Fibroblast of gingiva (primary cell): ENCODE measurements at places on chromosomes 4 and X.

DNA sequence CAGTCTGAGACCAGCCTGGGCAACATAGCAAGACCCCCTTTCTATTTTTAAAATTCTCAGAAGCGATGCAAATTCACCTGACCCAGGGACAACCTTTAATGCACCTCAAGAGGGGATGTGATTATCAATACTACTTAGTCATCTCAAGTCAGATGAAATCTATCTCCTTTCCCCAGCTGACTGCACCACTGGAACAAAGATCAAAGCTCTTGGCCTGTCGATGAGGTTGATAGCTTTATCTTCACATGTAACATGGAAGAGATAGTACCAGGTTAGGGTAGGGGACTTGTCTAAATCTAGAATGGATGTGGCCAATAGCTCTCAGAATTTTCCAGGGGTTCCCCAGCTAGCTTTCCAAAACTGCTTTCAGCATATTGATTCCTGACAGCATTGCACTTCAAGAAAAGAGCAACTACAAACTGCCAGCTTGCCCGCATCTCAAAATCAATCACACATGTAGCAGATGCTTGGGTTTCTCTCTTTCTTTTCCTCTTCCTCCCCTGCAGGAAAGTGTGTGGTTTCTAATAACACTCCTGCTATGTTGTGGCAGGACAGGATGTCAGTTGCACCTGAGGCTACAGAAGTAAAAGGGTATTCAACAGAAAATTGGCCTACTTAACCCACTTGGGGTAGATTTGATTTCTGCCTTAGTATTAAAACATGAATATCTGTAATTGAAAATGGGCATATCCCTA is 12.2 kb upstream of the TMEM164 start:
- DNase-seq, result no peak

GRCh38 chr4:2226261-2226660 is 15.7 kb downstream of the HAUS3 start:
- DNase-seq, result no peak

- DNase-seq, result peak; percentile 88
Observed at GRCh38 chr4:17619416-17620105, 5.1 kb downstream of the MED28 start.

DNA sequence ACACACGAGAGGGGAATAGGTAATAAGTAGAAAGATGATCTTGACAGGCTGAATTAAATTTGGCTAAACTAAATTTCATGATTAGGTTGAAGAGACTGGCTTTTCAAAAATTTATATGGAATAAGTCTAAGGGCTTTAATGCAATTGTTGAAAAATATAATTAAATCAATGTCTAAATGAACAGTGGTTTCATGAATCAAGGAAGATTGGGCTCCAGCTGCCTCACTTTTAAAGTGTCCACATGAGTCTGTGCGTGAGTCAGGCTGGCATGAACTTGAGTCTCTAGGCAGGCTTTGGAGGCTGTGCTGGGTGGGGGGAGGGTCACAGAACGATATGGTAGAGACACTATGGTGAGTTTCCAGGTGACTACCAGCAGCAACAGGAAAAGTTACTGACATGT is 111.9 kb downstream of the SORBS2 start:
- DNase-seq, result no peak

DNA sequence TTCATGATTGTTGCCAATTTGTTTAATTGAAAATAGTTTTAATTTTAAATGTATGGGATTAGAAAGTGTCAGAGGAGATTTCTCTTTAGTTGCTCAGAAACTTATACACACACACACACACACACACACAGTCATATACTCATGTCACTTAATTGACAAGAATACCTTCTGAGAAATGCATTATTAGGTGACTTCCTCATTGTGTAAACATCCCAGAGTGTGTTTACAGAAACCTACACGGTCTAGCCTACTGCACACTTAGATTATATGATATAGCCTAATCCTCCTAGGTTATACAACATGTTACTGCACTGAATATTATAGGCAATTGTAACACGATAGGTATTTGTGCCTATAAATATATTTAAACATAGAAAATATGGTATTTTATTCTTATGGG is 1327.4 kb downstream of the FSTL5 start:
- DNase-seq, result no peak

DNA sequence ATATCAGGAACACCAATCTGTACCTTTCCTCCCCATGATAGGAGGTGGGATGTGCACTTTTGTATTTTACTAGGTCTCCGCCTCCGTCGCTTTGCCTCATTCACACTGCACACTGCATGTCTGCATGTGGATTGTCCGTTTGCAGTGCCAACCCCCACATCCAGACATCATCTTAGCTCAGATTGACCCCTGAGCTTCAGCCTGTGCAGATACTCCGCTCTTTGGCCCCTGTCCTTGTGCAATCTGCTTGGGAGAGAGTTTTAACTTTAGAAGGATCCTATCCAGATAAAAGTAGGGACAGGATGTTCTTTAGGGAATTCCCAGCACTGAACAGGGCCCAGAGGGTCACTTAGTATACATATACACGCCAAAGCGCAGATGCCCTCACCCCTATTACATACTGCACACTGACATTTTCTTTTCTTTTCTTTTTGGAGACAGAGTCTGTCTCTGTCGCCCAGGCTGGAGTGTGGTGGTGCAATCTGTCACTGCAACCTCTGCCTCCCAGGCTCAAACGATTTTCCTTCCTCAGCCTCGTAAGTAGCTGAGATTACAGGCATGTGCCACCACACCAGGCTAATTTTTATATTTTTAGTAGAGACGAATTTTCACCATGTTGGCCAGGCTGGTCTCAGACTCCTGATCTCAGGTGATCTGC is 43.3 kb upstream of the FBXW7 start:
- DNase-seq, result no peak

- no peak for DNase-seq
Observed at GRCh38 chr4:178026999-178027398, 584.8 kb upstream of the AGA start.

DNA sequence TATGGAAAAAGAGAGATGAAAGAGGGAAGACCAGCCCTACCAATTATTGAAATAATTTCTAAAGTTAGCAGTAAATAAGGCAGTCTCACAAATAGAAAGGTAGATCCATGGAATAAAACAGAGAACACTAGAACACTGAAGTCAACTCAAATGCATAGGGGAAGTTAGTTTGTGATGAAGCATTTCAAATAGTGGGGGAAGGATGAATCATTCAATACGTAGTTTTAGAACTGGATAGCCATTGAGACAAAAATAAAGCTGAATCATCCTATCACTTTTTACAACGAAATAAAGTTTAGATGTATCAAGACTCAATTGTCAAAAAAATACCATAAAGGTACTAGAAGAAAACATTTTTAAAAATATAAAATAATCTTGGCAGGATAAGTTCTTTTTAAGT is 143.2 kb upstream of the DGKK start:
- no peak for DNase-seq

- no peak for DNase-seq
Observed at GRCh38 chr4:128444544-128445302, 157.1 kb upstream of the PGRMC2 start.

DNA sequence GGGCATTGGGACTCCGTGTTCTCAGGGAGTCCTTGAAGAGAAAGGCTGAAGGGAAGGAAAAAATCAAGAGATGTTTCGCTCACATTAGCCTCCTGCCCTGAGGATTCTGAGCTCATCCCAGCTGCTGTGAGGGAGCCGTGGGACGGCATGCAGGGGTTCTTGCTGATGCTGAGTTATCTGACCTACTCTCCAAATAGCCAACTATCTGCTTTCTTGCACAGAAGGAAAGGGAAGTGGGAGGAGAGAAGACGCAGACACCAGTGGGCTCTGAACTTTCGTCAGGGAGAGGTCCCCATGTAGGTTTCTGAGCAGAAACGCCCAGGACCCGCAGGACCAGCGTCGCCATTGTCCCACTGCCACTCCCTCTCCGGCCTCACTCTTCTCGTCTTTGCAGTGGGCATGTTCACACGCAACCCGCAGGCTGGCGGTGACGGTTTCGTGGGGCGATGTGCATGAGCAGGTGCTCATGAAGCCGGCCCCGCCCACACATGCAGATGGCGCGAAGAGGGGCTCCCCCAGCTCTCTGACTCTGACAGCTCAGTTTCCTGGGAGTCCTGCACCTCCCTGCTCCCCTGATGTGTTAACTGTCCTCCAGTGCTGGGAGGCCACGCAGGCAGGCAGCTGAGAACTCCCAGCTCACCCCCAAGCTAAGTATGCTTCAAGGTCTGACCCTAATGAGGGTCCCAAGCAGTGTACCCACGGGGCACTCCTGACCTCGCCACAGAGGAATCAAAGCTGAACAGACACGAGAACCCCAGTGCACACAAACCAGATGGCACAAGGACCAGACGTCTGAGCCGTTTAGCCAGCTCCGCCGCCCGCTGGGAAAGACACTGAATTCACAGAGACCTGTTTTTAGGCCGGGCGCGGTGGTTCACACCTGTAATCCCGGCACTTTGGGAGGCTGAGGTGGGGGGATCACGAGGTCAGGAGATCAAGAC is 13.6 kb upstream of the ABLIM2 start:
- DNase-seq, result no peak

- peak; percentile 62 for DNase-seq
Observed at GRCh38 chr4:155094201-155094820, 114.1 kb upstream of the NPY2R start.

- DNase-seq, result no peak
Observed at GRCh38 chr4:102732678-102733077, 28.1 kb downstream of the MANBA start.

- no peak for DNase-seq
Observed at GRCh38 chrX:45435481-45435880, 234.8 kb upstream of the DIPK2B start.

DNA sequence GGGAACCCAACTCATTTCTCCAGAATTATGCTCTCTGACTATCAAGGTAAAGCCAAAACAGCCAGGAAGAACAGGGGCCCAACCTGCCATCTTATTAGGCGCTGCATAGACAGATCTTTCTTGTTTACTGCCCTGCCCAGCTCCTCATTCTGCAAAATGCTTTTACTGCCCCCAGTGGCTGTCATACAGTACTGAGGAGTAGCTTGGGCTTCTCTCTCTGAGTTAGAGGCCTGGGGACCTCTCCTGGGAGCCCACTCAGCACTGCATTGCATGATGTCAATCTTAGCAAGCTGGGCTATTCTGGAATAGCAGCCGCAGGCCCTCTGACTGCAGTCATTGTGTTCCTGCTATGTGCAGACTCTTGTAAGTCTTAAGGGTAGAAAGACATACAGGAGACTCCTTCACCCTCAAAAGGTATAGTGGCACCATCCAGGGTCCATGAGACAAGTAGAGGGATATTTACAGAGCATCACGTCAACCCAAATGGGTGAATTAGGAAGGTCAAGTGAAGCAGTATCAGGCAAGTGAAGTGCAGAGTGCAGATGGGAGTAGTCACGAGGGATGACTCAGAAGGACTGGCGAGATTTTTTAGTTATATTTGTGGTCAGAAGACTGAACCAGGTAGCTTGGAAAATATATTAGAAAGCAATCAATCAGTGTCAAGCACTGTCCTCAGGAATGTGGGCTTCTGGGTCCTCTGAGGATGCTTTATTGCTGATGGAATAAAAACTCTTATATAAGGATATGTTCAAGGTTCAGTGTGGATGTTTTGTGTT is 294.1 kb upstream of the SFRP2 start:
- DNase-seq, result no peak

DNA sequence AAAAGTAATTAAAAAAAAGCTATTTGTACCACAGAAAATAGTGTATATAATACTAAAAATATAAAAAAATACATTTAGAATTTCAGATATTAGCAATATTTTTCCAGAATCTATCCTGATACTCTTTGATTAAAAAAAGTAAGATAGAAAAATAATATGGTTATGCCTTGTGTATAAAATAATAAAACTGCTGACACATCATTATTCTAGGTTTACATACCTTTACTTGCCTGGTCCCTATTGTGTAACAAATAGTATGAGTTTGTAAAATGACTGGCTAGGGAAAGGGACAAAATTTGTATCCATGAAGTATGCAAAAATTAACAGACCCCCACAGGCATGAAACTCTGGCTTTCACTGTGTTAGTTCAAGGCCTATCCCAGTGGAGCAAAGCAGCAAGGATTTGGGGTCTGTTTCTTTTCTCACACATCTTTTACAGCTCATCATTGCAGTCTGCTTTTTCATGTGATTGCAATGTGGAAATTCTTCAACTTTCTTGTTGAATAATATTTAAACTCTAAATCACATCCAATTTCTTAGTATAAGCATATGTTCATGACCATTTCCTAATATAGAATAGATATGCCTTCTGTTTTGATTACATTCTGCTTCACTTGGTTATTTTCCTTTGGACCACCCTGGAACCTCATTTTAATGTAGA is 136.7 kb upstream of the PCDH18 start:
- DNase-seq, result no peak

- DNase-seq, result no peak
Observed at GRCh38 chr4:101332424-101332823, 14.9 kb downstream of the PPP3CA start.

DNA sequence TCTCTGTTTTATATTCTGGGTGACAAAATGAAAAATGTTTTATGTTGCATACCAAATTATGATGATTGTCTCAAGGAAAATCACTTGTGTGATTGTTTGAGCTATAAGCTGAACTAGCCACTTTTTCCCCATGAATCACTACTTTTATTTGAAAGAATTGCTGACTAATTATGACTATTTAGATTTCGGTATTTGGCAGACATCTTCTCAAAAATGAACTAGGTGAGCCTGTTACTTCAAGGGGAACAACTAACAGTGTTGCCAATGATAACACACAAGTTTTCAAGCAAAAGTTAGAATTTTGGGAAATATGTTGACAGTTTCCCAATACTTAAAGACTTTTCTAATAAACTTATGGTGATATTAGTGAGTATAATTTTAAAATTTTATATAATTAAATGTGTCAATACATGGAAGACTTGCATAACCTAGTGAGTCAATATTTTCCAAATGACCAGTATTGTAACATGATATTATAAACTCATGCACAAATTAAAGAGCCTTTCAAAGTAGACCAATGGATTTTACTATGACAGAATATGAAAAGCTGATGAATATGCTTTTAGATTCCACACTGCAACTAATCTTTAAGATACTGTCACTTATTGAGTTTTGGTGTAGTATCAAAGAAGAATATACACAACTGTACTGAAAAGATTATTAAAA is 187.7 kb upstream of the GATB start:
- DNase-seq, result peak; percentile 26

DNA sequence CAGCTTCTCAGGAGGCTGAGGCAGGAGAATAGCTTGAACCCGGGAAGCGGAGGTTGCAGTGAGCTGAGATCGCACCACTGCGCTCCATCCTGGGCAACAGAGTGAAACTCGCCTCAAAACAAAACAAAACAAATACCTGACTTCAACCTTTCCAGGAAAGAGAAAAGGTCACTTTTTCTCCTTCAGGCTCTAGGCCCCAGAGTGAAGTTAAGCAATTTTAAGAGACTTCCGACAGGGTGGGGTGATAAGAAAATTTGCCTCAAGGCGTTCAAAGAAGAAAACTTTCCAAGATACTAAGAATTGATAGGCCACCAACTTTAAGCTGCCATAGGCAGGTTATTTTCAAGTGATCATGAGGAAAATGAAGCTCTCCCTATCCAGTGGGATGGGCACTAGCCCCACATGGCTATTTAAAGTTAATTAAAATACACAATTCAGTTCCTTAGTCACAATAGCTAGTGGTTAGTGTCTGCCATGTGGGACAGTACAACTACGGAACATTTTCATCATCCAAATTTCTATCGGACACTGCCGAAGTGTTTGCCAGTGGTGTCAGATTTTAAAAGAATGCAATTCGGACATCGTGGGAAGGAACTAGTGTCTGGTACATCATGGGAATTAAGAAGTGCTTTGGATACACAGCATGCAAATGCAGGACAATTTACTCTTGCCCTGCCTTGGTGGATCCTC is 33.0 kb downstream of the SMS start:
- DNase-seq, result no peak

- no peak for DNase-seq
Observed at GRCh38 chr4:4558881-4559280, 17.0 kb upstream of the STX18 start.

GRCh38 chr4:183337349-183337748 is 15.1 kb upstream of the CLDN24 start:
- DNase-seq, result no peak
